ENCODE measurements at places on chromosomes 13 and 19.

- DNase-seq, result no peak
These were observed 27.1 kb downstream of the ZNF724 start for GRCh38 chr19:23222998-23223652.

DNA sequence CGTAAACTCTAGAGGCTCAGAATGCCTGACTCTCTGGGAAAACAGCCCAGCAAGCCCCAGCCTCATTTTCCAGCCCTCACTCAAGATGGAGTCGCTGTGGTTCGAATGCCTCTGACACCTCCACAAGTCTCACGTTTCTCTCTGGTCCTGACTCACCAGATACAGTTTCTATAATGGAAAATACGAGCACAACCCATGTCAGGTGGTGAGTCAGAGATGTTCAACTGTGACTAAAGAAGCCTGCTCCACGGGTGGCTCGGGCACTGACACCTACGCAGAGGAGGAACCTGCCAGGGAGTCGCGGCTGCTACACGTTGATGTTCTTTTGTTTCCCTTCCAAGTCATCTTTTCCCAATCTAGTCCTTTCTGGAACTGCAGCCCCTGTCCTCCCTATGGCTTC is 87.1 kb upstream of the STK24 start:
- no peak for DNase-seq

DNA sequence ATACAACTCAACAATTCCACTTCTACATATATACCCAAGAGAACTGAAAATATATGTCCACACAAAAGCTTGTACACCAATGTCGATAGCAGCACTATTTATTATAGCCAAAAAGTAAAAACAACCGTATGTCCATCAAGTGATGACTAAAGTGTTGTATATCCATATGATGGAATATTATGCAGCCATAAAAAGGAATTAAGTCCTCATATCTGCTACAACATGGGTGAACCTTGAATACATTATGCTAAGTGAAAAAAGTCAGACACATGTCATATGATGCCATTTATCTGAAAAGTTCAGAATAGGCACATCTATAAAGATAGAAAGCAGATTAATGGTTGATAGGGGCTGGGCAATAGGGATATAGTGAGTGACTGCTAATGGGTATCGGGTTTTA is 204.5 kb downstream of the KCNRG start:
- DNase-seq, result no peak

DNA sequence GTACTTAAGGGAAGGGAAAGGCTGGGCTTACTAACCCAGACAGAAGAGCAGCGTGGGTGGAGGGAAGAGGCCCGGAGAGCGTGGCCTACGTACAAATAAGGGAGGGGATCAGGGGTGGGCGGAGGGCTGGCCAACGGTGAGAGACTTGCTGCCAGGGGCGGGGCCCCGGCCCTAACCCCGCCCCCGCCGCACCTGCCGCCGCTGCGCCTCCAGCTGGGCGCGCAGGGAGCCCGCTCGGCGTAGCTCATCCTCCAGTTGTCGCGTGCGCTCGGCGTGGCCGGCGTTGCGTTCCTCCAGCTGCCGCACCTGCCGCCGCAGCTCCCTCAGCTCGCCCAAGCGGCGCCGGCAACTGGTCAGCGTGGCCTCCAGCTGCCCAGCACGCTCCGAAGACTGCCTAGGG is 5.7 kb downstream of the HOOK2 start:
- DNase-seq, result no peak

DNA sequence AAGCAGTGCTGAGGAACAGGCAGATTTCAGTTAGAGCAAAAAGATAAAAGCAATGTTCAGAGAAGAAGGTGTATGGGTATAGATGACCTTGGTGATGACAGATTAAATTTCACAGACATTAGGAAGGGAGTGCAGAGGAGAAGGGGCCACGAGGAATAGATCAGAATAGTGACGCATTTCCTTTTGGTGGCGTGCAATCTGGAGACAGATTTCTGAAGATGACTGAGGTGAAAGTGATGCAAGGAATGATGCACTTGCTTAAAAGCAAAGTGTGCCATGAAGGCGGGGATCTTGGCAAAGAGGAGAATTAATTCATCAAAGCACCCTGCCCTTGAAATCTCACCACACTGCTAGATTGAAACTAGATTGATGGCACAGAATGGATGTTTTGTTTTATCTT is 202.4 kb downstream of the ITGBL1 start:
- DNase-seq, result no peak

GRCh38 chr13:28058866-28059613 is 41.3 kb downstream of the FLT3 start:
- DNase-seq, result no peak

All from stimulated activated CD8-positive, alpha-beta memory T cell treated with anti-CD3 and anti-CD28 coated beads, Interleukin-7, amount 100 ng/mL, for 1 hour (primary cell).